ENCODE measurements at places on chromosomes 1 and 21. TPM values are rescaled to one million over a fixed set of nuclear protein-coding genes. Genes with fewer than 3 reads are reported as not detected.

GRCh38 chr1:156899956-156900718 lies 6.6 kb downstream of the PEAR1 start:
- DNase-seq: no peak

GRCh38 chr1:60949826-60950197 lies 132.5 kb upstream of the NFIA start:
- no peak for DNase-seq

DNA sequence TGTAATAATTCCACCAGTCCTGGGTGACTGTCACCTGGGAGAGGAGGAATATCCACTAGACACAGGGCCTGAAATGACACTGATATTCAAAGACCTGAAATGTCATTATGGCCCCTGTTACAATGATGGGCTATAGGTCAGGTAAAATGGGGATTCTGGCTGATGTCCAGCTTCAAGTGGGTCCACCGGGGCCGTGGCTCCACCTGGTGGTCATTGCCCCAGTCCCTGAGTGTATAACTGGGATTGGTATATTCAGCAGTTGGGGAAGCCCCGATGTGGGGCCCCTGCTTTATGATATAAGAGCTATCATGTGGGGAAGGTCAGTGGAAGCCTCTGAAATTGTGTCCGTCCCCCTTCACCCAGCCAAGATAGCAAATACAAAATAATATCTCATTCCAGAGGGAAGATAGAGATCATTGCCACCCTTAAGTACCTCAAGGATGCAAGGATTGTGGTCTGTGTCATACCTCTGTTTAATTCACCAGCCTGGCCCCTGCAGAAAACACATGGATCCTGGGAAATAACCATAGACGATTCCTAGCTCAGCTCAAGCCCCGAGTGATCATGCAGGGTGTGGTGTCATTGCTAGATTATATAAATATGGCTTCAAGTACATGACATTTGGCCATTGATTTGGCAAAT lies 19.4 kb downstream of the PLEKHO1 start:
- no peak for DNase-seq

Gene GJA5
- 1.8 TPM for total RNA-seq

DNA sequence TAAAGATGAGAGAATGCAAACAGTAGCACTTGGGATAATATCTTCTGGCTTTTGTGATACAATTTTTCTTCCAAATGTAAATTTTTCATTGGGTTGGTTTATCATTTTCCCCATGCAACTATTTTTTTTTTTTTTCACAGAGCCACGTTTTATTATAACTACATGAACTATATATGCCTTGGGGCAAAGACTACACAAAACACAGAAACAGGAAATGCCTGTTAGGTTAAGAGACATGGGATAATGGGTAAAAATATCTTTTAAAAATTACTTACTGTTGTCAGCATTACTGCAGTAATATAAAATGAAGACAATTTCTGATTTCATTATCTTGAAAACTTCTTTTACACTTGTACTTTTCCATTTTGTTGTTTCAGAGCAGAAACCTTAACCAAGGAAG lies 74.6 kb downstream of the DISP1 start:
- no peak for DNase-seq

DNA sequence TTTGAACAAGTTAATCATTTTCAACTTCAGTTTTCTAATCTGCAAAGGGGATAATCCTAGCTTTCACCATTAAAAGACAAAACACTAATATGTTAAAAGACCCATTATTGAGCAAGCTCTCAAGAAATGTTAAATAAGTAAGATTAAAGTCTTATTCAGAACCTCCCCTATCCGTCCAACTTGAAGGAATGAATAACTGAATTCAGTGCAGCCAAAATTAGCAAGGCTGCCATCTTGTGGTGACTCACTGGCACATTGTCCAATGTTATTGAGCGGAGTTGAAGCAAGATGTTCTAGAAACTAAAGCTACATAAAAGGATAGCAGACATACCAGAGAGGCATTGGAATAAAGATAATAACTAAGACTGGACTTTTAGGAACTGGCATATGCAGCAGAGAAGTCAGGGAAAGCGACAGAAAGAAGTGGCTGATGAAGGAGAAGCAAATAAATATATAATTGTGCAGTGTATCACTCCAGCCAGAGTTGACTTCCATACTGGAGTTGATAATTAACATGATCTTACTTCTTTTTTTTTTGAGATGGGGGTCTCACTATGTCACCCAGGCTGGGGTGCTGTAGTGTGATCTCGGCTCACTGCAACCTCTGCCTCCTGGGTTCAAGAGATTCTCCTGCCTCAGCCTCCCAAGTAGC lies 8.2 kb upstream of the CAP1 start:
- DNase-seq: peak; percentile 62

DNA sequence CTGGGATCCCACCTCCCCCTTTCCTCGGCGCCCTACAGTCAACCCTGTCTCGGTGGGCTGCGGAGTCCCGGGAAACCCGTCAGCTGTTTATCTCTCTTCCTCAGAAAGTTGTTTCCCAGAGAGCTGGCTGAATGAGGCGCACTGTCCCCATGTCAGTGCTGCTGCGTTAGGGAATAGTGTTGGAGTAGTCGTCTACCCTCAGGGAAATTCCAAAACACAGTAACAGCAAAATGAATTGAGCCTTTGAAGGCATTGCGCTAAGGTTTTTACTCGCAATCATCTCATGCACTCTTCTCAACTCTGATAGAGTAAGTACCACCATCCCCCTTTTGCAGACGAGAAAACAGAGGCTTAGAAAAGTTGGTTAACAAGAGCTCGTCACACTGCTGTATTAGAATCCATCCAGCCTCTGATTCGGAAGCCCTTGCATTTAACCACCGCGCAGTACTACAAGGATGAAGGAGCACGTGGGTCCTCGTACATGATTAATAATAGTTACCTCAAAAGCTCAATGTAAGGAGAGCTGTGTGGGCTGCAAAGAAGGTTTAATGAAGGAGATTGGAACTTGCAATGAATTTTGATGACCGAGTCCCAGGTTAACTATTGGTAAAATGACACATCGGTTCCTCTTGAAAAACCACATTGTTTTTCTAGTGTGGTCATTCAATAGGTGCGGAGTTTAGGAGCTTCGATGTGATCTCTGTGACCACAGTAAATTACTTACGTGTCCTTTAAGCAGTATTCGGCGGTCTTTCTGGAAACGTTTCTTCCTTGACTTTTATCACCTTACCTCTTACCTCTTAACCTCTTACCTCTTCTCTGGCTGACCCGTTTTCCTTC lies 788 bp upstream of the EDEM3 start:
- DNase-seq: no peak

Gene TRABD2B
- 0.25 TPM for total RNA-seq

- DNase-seq: no peak
These were observed 11.3 kb downstream of the HS2ST1 start for GRCh38 chr1:86925742-86926141.

GRCh38 chr1:16981269-16981849 lies 939 bp upstream of the MFAP2 start:
- DNase-seq: peak; percentile 86

GRCh38 chr1:74857676-74858075 lies 124.7 kb downstream of the TYW3 start:
- DNase-seq: no peak

DNA sequence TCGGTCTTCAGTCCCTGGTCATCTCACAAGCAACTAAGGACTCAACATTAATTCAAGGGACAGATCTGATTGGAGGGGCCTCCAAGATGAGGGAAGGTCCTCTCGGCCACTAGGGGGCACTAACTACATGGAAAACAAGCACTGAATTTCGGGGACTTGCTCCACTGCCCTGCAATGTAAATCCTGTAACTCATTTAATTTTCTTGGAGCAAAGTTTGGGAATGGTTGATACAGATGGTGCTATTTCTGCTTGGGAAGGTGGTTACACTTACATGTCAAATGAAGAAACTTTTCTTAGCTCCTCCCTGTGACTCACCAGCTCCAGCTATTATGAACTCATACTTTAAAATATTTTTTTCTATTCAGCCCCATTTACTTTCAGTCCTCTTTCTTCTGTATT lies 97.4 kb upstream of the KCNJ15 start:
- DNase-seq: no peak

Gene MROH7
- total RNA-seq: not detected

Gene LY9
- not detected for total RNA-seq

Gene GPR61
- not detected for total RNA-seq

DNA sequence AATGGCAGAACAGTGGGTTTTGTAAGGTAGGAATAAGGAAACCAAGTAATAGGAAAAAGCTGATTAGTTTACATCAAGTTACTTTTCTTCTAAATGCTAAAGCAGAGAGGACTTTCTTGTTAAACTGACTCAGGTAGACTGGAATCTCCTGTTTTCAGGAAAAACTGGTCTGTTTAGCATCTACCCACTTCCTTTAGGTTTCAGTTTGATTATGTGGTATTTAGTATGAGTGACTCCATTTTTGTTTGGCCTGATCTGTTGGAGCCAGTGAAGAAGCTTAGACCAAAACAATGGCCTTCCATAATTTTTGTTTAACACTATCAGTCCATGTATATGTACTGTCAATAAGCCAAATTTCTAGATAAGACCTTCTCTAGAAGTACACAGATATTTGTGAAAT lies 88.4 kb downstream of the EPB41 start:
- DNase-seq: peak; percentile 10

DNA sequence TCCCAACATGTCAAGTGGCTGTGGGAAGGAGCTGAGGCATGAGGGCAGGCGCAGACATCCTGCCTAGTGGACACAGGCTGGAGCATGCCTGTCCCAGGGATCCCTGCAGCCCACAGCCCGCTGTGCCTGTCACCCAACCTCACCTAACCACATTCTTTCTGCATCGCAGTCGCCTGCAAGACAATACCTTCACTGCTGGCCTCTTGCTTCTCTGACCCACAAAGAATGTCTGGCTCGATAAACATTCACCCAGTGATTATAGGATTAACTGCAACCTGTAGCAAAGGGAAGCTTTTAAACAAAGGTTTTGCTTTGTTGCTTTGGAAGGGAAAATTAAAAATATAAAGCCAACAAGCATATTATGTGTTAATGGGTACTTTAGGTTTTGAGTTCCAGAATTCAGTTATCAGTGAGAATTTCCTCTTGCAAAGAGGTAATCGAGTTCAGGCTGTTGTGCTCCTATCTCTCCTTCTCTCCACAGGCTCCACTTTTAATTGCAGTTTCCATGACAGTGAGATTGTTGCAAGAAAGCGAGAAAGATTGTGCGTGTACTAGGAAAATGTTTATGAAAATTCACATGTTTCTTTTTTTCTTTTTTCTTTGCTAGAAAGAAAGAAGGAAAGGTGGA lies 40.0 kb upstream of the ZNF648 start:
- peak; percentile 88 for DNase-seq

DNA sequence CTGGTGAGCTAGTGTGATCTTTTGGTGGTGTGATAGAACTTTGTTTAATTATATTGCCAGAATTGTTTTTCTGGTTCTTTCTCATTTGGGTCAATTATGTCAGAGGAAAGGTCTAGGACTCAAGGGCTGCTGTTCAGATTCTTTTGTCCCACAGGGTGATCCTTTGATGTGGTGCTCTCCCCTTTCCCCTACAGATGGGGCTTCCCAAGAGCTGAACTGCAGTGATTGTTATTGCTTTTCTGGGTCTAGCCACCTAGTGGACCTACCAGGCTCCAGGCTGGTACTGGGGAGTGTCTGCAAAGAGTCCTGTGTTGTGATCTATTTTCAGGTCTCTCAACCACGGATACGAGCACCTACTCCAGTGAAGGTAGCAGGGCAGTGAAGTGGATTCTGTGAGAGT lies 25.9 kb upstream of the CD84 start:
- no peak for DNase-seq

DNA sequence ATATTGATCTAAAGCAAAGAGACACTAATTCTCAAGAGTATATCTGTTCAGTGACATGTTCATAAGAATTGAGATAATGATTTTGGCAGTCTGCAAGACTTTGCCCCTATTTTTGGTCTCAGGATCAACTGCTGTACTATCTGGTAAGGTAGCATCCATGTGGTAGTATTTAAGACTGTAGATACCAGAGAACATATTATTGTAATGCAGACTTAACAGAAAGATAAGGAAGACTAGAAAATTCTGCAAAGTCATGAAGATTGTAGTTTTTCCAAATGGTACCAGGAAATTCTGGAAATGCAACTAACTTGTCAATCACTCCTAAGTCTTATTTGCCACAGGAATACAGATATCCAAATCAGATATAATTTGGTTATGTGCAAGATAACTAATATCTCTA lies 35.1 kb downstream of the RNF2 start:
- no peak for DNase-seq

GRCh38 chr1:229650045-229650444 lies 24.0 kb downstream of the URB2 start:
- DNase-seq: no peak

DNA sequence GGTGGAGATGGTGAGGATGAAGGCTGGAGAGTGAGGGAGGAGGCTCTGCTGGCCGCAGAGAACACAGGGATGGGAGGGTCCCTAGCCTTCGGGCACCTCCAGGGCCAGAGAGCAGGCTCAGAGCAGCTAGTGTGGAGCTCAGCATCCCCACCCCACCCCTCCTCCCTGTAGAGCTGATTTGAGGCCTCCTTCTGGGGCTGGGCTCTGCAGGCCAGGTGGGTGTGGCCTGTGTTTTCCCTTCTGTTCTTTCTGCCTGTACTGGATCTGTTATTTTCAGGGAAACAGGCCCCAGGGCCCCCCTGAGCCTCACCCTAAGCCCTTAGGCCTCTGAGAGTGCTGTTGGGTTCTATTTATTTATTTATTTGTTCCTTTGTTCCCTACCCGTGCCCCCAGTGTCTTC lies 44.8 kb downstream of the TMCC2 start:
- no peak for DNase-seq

- DNase-seq: no peak
These were observed 160.5 kb downstream of the PLXNA2 start for GRCh38 chr1:208083715-208084085.

Gene ZBTB17
- total RNA-seq: 29.8 TPM

DNA sequence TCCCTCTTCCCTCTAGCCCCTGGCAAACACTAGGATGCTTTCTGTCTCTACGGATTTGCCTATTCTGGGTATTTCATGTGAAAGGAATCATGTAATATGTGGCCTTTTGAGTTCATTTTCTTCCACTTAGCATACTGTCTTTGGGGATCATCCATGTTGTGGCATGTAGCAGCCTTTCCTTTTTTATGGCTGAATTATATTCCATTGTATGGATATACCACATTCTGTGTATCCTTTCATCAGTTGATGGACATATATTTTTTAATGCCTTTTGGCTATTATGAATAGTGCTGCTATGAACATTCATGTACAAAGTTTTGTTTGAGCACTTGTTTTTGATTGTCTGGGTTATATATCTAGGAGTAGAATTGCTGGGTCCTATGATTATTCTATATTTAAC lies 258.4 kb upstream of the CSF3R start:
- no peak for DNase-seq

- no peak for DNase-seq
These were observed 146.1 kb downstream of the GRIK1 start for GRCh38 chr21:29793712-29794111.

GRCh38 chr1:67313934-67314671 lies 6.4 kb downstream of the IL12RB2 start:
- no peak for DNase-seq

GRCh38 chr1:244280859-244281258 lies 170.8 kb downstream of the ADSS2 start:
- DNase-seq: no peak
